ENCODE measurements at places on chromosomes 5 and 9. TPM values are rescaled to one million over a fixed set of nuclear protein-coding genes. Genes with fewer than 3 reads are reported as not detected.

PTPDC1 gene
- 25.7 TPM for total RNA-seq

- no peak for DNase-seq
Observed at GRCh38 chr5:18744441-18744840, 1110.2 kb downstream of the TAF11L14 start.

GRCh38 chr5:154049636-154050035 is 10.9 kb downstream of the MFAP3 start:
- no peak for DNase-seq

GRCh38 chr9:117548556-117548955 is 133.7 kb upstream of the ASTN2 start:
- no peak for DNase-seq

- no peak for DNase-seq
Observed at GRCh38 chr5:124021066-124021641, 509.2 kb downstream of the CSNK1G3 start.

DNA sequence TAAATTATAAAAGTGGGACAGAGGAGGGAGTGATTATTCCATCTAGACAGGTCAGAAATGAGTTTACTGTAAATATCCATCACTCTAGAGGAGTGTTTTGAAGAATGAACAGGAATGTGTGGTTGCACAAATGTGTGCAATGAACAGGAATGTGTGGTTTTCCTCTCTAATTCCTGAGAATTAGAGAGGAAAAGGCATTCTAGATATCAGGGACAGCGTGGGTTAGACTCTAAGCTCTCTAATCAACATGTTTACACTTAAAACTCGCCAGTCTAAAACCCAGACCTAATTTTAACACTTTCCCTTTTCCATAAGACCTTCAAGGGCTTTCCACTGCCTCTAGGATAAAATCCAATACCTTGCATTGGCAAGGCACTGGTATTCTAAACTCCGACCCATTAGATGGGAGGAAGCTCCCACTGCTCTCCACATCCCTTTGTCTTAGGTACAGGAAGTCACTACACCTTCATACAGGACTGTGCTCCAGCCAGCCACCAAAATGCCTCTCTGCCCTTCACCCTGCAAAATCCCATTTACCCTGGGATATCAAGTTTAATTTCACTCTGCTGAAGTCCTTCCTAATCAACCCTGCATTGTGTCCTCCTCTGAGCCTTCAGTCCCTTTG is 67.9 kb downstream of the NFIB start:
- DNase-seq = no peak

GRCh38 chr5:38916802-38917201 is 71.0 kb downstream of the OSMR start:
- no peak for DNase-seq

GRCh38 chr9:133777068-133777791 is 39.1 kb upstream of the SARDH start:
- DNase-seq = no peak

GRCh38 chr9:128428644-128429512 is 8.2 kb downstream of the CERCAM start:
- DNase-seq = no peak

GRCh38 chr9:84589542-84589941 is 80.0 kb upstream of the NTRK2 start:
- no peak for DNase-seq

BARX1 gene
- total RNA-seq = not detected

GRCh38 chr9:100699668-100700067 is 121.8 kb downstream of the CAVIN4 start:
- DNase-seq = no peak

SOX30 gene
- total RNA-seq = not detected

DNA sequence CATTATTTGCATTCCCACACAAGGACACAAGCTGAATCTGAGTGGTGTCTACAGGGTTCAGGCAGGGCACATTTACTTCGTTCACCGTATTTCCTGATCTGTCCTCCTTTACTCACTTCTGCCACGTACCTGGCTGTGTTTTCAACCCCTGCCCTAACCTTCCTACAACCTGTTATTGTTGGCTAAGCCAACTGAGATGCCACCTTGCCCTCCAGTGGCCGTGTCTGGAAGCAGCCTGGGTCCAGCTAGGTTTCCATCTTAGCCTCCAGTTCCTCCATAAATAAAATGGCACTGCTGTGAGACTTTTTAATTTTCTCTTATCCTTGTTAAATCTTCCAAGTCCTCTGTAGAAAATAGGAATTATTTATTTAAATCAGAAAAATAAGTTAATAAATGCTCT is 64.8 kb downstream of the ATP10B start:
- DNase-seq = no peak

DNA sequence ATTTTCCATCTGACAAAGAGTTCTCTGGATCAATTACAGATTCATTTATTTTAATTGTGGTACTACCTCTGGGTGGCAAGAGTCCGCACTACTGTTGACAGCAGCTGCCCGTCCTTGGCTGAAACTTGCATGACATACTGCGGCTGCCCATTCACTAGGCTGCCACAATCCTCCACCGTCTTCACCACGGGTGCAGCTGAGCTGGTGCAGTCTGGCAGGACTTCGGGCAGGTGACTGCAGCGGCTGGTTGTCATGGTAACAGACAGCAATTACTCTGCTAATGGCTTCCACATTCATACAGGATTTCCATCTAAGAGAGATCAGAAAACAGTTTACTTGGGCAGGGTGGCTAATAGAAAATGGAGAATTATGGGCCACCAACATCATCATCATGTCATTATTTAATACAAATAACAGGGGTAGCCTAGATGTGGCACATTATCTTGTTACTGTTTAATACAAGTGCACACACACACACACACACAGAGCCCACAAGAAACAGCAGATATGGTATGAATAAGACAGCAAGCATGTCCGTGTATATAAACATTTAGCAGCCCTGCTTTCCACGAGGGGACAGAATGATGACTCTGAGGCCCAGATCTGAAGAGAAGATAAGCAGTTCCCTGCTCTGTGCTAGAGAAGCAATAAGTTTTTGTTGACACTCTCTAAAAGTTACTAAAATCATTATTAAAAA is 112.3 kb downstream of the MARCHF3 start:
- DNase-seq = no peak

GRCh38 chr9:117687532-117687931 is 16.7 kb upstream of the TLR4 start:
- no peak for DNase-seq

PDE6A gene
- not detected for total RNA-seq

DNA sequence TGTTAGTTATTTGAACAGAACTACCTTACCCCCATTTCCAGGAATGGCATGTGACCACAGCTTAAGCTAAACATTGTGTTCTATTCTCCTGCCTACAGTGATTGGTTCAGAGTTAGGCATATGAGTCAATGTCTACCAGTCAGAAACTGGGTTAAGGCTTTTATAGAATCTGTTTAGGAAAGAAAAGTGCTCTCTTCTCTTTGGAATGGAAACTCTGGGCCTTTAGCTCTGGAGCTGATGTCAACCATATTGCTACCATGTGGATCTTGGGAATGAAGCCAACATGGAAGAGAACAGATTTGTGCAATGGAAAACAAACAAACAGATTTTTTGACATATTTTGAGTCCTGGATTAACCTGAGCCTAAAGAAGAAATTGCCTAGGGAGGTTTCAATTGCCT is 488.9 kb upstream of the TNC start:
- no peak for DNase-seq

DNA sequence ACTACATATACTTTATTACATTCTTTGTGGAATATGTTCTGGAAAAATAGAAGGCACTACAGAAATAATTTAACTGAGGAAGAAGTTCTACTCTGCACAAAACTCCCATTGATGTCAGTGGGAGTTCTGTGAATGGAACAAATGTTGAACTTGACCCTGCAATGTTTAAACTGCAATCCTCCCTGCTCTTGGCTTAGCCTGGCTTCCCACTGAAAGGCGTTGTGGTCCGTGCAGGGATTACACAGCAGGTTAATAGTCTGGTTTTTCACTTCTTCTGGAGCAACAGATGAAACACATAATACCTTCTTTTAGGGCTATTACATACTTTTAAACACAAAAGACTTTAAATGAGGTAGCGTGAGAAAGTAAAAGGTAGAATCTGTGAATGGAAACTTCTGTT is 12.9 kb upstream of the ERBIN start:
- no peak for DNase-seq

EIF4E1B gene
- not detected for total RNA-seq

- DNase-seq = no peak
Observed at GRCh38 chr5:130795037-130795436, 370.0 kb downstream of the HINT1 start.

DNA sequence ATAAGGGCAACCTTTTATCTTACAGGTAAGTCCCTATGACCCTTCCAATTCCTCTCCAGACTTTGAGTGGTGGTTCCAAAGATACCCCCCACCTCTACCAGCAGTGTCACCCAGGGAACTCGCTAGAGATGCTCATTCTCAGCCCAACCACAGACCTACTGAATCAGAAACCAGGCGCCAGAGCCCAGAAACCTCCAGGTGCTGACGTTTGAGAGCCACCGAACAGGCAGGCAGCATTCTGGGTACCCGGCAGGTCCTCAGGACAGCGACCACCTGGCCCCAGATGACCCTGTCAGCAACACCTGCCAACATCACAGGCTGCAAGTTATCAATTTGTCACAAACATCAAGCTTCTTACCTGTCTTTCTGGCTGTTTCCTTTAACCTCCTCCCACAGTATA is 19.5 kb downstream of the RAPGEF1 start:
- no peak for DNase-seq

- DNase-seq = no peak
Observed at GRCh38 chr5:87242242-87242641, 25.4 kb upstream of the RASA1 start.

PCDHAC2 gene
- not detected for total RNA-seq

IFNA13 gene
- total RNA-seq = not detected

DNA sequence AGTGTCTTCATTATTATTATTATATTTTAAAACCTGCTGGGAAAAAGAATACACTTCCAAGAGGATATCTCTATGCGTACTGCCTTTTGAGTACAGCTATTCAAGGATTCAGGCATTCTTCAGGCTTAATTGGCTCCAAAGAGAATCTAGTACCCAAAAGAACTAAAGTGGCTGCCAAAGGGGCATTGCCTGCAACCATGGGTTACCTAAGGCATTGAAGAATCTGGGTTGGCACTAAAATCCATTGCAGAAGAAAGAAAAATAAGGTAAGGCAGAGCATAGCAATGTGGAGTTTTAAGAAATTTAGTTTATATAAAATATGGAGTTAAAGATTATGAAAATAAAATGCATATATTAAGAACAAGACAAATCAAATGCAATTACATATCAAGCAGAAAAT is 223.5 kb downstream of the TMEM161B start:
- no peak for DNase-seq

DNA sequence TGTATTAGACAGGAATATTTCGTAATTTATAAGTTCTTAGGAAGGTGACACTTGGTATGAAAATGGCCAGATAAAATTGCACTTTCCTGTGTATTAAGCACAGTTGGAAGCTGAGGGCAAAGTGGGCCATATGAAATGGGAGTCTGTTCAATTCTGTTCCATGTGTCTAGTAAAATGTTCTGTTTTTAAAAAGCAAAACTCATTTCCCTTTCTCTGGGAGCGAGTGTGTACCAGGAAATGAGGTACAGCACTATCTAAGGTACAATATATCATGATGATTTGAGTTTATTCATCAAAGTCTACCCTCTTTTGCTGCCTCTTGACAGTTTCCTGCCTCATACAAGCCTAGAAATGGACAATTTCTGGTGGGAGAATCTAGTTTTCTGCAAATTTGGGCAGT is 51.2 kb upstream of the KCNN2 start:
- no peak for DNase-seq

ZNF462 gene
- total RNA-seq = 9.6 TPM

- no peak for DNase-seq
Observed at GRCh38 chr5:148393390-148393741, 9.6 kb downstream of the FBXO38 start.

GRCh38 chr5:127098241-127098640 is 24.9 kb upstream of the C5orf63 start:
- no peak for DNase-seq

DNA sequence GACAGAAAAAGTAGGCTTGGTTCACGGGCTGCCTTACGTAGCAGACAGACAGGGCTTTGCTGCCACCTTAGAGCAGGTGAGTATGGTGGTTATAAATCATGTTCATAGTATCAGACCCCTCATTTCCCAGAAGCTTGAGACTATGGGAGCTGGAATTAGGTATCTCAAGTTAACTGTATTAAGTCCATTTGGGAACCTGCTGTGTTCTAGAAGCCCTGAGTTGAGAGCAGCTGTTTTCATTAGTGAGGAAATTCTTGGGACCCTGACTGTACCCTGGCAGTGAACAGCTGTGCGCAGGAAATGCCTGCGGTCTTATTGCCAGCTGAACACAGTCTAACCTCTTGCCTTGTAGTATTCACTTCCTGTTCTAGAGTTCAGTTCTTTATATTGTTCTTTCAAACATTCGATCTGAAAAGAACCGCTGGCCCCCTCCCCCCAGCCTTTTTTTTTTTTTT is 29.8 kb downstream of the UGCG start:
- no peak for DNase-seq

- no peak for DNase-seq
Observed at GRCh38 chr5:74231697-74232096, 408.8 kb downstream of the ENC1 start.

GRCh38 chr9:10525972-10526371 is 86.8 kb downstream of the PTPRD start:
- no peak for DNase-seq

OSMR gene
- total RNA-seq = 190 TPM

C9orf50 gene
- not detected for total RNA-seq

GRCh38 chr5:60148366-60148765 is 254.8 kb upstream of the PDE4D start:
- DNase-seq = no peak

EGFLAM gene
- 23.4 TPM for total RNA-seq

DNA sequence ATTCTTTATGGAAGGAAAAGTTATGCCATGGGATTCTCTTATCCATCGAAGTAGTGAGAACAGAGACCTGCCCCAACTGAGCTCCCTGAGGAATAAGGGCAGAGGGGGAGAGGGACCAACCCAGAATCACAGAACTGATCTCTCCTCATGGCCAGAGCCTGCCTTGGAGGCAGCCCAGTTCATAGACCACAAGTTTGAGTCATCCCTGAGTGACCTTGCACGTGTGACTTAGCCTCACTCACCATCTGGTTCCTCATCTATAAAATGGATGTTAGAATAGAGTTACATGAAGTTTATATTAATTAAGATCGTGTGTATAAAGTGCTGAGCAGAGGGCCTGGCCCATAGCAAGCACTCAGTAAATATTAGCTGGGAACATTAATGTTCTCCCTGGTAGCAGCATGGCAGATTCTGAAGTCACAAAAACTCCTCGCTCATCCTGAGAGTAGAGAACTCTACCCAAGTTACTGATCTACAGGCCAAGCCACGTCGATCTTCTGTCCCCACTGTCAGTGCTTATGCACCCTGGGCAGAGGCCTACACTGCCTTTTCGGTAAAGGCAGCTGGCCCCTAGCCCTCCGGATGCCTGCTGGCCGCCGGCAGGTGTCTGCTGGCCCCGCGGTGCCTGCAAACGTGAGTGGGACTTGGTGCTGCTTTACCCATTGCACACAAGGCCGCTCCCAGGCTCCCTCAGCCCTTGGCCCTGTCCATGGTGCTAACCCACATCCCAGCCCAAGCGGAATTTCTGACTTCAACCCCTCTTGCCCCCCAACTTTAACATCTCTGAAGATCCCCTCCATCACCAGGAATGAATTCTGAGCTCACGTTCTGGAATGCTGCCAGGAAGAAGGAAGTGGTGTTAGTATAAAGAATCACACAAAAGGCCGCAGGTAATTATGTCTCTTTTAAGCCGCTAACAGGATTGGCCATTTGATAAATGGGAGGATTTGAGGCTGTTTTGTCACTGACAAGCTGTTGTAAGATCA is 61.1 kb upstream of the ARAP3 start:
- DNase-seq = no peak

CCDC180 gene
- total RNA-seq = 9.7 TPM

Measured in thoracic aorta (tissue), 2 donors.